ENCODE measurements at places on chromosomes 16 and 17.

DNA sequence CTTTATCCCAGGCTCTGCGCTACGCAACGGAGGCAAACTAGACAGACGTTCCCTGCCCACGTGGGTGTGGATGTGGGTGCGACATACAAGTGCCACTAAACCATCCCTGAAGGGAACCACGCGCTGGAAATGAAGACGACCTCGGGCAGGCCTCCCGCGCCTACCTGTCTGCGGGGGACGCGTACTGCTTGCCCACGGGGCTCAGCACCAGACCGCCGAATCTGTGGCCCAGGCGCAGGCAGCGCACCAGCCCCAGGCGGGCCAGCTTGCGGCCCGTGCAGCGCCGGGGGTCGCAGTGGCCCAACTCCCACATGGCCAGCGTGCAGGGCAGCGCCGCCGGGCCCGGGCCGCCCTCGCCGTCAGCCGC lies 480 bp downstream of the TSR3 start:
- DNase-seq, result no peak

DNA sequence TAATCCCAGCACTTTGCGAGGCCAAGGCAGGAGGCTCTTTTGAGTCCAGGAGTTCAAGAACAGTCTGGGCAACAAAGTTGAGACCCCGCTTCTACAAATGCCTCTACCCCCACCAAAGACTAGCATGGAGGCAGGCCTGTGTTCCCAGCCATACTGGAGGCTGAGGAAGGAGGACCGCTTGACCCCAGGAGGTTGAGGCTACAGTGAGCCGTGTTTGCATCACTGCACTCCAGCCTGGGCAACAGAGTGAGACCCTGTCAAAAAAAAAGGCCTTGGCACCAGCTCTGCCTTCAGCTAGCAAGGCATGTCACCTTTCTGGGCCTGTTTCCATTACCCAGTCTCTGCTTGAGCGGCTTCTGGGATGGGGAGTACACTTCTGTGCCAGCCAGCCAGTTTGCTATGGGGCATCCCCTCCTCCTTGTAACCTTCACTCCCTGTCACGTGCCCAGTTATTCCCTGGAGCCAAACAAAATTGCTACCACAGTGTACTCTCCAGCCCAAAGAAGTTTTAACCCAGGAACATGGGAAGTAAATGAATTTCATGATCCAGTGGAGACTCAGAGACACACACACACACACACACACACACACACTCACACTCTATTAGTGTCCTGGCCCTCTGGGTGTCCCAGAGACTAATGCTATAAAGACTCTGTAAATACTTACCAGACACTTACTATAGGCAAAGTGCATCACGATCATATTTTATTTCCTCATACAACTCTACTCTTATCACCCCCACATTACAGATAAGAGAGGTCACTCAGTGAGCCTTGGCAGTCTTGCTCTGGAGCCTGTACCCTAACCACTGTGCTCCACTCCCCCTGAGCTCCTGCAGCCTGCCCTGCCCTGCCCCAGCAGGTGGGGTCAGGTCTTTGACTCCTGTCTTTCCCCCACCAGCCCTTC lies 2.5 kb downstream of the CISD3 start:
- no peak for DNase-seq

- no peak for DNase-seq
Observed at GRCh38 chr17:10875430-10875851, 37.6 kb upstream of the PIRT start.

- no peak for DNase-seq
Observed at GRCh38 chr17:79603771-79604170, 7.1 kb downstream of the RBFOX3 start.

DNA sequence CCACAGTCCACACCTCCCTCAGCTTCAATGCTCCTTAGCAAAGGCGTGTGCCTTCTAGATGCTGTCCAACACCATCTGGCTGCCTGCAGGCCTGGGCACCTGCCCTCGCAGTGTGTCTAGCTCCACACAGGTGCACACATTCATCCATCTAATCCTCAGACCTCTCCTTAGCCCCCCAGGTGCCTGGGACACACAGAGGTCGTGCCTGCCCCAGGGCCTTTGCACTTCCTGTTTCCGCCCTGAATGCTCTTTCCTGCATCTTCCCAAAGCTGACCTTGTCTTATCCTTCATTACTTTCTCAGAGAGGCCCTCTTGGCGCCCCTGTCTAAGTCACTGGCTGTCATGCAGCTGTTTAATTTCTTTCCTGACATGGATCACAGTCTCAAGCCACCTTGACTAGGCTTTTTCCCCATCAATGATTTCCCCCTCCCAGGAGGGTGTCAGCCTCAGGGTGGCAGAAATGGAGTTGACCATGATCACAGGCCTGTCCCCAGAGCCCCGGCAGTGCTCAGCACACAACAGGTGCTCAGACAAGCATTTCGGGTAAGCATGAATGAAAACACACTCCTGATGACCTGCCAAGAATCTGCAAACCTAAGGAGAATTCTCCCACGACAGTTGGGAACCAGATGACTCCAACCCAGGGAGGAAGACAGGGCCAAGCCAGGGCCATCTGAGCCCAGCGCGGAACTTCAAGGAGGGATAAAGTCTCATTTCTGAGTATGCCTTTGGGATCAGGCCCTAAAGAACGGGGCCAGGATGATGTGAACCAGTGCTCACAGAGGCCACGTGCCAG lies 76.3 kb downstream of the LITAF start:
- no peak for DNase-seq

Data from T-helper 2 cell treated with Interferon-gamma antibody and Interleukin-4, amounts not matched to agents 5 μg/mL and 100 μg/mL, for 36 hours (primary cell).